ENCODE measurements at places on chromosomes 6 and 20.

- DNase-seq: no peak
Measured at GRCh38 chr6:47897247-47897646, 115.4 kb downstream of the OPN5 start.

- DNase-seq: no peak
Measured at GRCh38 chr6:104326173-104327001, 533.3 kb downstream of the HACE1 start.

DNA sequence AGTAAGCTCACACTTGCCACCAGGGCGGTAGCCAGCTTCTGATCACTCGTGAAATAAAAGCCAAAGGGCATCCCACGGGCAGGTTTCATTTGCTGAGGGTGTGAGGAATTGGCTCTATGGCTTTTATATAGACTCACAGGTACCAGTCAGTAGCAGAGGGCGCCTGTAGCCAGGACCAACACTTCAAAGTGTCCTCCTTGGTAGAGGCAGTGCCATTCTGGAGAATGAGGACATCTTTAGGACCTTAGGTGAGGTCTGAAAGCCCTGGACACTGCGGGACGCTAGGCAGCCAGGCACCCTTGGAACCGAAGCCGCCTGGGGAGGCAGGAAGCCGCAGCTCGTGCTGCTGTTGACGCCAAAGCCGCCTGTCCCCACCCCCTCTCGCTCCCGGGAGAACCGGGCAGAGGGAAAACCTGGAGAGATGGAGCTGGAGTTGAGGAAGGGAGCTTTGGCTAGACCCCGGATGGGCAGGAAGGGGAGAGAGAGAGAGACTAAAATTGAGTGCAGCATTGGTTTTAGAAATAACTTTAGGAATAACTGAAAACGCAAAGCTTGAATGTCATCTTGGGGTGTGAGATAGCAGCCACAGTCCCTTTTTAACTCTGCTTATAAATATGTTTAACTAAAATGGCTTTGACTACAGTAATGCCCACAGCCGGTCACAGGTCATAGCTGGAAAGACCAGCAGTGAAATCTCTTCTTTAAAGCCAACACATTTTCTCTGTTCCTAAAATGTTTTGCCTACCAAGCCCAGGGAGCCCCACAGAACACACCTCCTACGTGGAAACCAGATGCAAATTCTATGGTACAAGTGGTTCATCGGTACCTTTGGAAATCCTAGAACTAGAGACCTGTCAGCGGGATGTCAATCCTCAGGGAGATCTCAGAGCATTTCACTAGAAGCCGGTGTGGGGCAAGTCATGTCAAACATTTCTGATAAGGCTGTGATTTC, 128.5 kb upstream of the CDYL start:
- DNase-seq: no peak

GRCh38 chr6:5645328-5646290, 361.1 kb downstream of the NRN1 start:
- no peak for DNase-seq

GRCh38 chr6:151007076-151007475, 141.6 kb downstream of the MTHFD1L start:
- DNase-seq: no peak

DNA sequence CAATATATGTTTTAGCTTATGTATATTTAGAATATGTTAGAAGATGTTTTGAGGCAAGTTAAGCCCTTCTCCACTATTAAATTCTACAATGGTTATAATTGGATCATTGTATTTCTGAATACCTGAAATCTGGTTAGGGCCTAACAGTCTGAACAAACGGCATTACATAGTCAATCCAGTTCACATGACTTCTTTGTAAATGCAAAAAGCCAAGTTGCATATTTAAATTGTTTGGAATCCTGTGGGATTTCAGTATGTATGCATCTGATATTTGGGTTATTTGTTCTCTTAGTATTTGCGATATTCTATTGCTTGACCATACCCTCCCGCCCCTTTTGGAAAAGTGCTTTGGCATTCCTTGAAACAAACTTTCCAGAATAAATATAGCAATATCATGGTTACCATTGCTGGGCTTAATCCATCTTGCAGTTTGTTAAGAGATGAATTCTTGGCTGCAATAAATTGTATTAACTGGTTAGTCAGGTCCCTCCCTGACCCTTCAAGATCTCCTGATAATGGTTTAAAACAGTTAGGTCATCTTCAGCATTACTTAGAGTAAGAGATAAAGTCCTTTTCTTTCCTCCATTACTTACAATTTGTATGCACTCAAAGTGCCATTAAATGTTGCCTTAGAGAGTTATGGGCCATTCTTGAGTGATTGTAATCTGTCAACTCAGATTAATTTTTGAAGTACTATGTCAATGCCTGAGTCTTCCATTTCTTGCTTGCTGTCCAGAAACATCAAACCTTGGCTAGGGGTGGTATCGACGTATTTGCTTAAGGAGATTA, 36.5 kb downstream of the LRRC1 start:
- no peak for DNase-seq

DNA sequence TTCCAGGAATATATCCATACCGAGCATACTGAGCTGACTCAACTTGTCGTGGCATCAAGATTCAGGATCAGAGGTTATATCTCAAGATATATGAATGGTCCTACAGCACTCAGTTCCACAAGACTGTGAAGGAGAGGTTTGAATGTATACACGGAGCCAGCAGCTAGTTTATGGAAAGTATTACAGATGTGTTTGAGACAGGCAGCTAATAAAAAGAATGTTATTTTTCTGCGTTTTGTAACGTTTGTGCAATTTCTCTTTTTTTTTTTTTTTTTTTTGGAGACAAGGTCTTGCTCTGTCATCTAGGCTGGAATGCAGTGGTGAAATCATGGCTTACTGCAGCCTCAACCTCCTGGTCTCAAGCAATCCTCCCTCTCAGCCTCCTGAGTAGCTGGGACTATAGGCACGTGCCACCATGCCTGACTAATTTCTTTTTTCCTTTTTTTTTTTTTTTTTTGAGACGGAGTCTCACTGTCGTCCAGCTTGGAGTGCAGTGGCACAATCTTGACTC, 3.4 kb upstream of the FAM110A start:
- DNase-seq: no peak

GRCh38 chr6:40410821-40411220, 176.3 kb downstream of the LRFN2 start:
- DNase-seq: no peak

GRCh38 chr6:100257793-100258395, 206.8 kb downstream of the SIM1 start:
- DNase-seq: no peak

- no peak for DNase-seq
Measured at GRCh38 chr6:83303426-83303825, 110.3 kb downstream of the RWDD2A start.

DNA sequence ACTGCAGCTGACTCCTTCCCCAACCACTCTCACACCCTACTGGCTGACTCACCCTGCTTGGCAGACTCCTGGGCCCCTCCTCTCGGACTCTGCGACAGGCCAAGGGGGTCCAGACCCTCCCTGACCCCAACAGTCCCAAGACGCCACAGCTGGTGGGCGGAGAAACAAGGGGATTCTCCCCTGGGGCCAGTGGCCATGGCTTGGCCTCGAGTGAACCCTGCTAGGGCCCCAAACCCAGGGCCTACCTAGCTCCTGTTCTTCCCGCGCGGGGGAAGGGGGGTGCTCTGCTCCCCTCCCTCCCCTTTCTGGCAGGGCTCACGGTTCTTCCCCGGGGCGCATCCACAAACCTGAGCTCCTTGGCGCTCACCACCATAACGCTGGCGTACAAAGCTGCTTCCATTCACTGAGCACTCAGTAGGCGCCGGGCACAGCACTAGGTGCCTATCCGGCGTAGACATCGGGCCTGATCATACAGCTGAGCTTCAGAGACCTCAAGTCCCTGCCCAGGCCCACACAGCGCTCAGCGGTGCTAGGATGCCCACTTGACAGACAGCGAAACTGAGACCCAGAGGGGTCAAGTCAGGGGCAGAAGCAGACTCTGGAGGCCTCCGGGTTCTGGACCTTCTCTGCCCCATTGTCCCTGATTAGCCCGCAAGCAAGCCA, 597 bp downstream of the ADA start:
- DNase-seq: peak; percentile 16

- DNase-seq: no peak
Measured at GRCh38 chr6:5175635-5176034, 85.1 kb downstream of the LYRM4 start.

- no peak for DNase-seq
Measured at GRCh38 chr6:150466196-150466595, 97.4 kb downstream of the IYD start.

- no peak for DNase-seq
Measured at GRCh38 chr6:115524821-115525220, 535.9 kb downstream of the FRK start.

GRCh38 chr20:3901706-3902440, 12.7 kb downstream of the PANK2 start:
- no peak for DNase-seq

DNA sequence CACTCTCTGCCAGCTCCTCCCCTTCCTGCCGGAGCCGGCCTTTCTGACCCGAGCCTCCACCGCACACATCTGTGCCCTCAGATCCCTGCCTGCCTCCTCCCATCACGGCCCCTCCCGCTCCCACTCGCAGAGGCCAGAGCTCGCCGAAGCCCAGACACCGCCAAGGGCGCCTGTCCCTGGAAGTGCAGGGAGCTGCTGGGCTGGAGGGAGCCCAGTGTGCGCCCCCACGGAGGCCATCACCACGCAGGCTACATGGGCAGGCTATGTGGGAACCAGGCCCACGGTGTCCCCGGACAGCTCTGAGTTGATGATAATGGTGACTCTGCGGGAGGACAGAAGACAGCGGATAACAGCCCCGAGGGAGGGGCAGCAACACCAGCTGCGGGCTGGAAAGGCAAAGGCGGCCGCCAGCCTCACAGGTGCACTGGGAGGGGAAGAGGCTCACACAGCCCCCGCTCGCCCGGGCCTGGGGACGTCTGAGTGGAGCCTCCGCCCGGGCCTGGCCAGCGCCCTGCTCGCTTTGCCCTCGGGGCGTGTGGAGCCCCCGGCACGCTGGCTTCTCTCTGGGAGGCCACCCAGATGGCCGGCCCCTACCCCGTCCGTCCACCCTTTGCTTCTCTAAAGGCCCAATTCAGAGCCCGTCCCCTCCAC, 154.9 kb downstream of the DLL1 start:
- DNase-seq: no peak

DNA sequence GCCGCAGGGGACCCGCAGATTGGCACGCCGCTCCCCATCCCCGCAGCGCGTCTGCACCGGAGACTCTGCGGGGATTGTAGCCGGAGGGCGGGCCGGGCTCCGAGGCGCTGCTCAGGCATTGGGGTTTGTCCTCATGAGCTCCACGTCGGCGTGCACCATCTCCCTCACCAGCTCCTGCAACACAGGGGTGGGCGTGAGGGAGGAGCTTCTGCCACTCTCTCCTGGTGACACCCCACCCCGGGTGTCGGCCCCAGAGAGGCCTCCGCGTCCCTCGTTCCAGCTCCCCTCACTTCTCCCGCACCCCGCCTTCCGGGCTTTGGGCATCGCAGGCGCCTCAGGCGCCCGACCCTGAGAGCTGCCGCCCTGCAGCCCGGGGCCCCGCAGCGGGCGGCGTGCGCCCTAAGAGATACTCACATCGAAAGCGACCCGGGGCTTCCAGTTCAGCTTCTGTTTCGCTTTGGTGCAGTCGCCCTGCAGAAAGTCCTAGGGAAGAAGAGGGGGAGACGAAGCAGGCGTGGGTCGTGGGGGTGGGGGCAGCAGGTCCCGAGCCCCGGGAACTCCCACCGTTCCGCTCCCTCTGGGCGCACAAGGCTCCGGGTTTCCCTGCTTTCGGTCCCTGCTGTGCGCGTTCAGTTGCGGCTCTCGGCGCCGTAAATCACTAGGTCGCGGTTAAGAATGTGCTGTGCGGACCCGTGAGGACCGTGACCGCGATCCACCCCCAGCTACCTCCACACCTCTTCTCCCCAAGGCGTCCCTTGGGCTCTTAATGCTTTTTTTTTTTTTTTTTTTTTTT, 14.5 kb downstream of the FOXC1 start:
- DNase-seq: no peak

DNA sequence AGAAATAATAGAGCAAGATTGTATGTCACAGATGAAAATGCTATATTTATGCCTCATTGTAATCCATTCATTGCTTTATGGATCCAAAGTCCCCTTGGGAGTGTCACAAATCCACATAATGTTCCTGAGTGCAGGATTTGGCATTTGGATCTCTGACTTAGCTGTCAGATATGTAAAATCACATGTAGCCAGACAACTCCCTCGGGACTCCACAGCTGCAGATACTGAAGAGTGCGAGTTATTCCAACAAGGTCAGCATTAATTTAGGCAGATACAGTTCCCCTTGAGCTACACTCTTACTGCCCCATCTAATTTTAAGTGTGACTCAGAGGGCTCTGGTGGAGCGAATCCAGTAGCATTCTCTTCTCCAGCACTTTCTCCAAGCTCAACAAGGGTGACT, 433.2 kb downstream of the CD83 start:
- no peak for DNase-seq

- no peak for DNase-seq
Measured at GRCh38 chr6:14664621-14665315, 547.2 kb downstream of the CD83 start.

GRCh38 chr6:17318435-17319165, 37.4 kb downstream of the RBM24 start:
- DNase-seq: no peak

- no peak for DNase-seq
Measured at GRCh38 chr20:62692801-62693523, 15.7 kb upstream of the NTSR1 start.

DNA sequence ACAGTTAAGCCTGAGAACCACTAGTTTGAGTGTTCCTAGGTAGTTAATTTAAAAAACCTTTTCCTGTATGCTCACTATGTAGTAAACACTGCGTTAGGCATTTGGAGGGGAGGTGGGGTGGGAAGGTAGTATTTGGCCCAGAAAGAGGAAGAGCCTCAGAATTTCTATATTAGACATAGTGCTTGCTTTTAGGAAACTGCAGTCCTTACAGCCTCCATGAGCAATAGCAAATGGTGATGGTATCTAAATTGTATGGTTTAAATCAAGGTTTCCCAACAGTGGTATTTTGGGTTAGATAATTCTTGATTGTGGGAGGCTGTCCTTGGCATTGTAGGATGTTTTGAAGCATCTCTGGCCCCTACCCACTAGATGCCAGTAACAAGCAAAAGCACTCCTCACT, 61.5 kb upstream of the RIPOR2 start:
- DNase-seq: no peak

DNA sequence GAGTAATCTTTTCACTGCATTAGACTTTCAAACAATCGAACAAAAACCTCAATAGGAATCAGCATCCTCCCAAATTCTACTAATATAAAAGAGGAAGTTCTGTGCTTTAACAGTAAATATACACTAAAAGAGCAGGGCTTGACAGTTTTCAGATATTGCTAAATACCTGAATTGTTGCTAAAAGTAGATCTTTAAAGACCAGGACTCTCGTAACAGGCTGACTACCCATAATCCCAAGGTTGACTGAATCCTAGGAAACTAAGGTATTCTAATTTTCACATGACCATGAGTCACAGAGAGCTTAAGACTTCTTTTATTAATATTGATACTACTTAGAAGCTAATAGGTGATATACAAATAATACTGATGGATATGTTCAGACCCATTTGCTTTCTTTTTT, 10.1 kb downstream of the CD164 start:
- no peak for DNase-seq

DNA sequence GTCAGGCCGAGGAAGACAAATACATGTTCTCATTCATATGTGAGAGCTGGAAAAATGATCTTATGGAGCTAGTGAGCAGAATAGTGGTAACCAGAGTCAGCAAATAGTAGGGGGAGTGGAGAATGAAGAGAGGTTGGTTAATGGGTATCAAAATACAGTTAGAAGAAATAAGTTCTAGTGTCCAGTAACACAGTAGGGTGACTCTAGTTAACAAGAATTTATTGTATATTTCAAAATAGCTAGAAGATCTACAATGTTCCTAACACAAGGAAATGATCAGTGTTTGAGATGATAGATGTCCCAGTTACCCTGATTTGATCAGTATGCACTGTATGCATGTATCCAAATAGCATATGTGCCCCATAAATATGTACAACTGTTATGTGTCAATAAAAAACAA, 128.4 kb downstream of the BCKDHB start:
- no peak for DNase-seq
